ENCODE measurements at places on chromosomes 1 and 21.

- DNase-seq = no peak
Measured at GRCh38 chr1:11307852-11308251, 34.9 kb downstream of the UBIAD1 start.

- DNase-seq = no peak
Measured at GRCh38 chr1:63892632-63893395, 119.0 kb downstream of the ROR1 start.

DNA sequence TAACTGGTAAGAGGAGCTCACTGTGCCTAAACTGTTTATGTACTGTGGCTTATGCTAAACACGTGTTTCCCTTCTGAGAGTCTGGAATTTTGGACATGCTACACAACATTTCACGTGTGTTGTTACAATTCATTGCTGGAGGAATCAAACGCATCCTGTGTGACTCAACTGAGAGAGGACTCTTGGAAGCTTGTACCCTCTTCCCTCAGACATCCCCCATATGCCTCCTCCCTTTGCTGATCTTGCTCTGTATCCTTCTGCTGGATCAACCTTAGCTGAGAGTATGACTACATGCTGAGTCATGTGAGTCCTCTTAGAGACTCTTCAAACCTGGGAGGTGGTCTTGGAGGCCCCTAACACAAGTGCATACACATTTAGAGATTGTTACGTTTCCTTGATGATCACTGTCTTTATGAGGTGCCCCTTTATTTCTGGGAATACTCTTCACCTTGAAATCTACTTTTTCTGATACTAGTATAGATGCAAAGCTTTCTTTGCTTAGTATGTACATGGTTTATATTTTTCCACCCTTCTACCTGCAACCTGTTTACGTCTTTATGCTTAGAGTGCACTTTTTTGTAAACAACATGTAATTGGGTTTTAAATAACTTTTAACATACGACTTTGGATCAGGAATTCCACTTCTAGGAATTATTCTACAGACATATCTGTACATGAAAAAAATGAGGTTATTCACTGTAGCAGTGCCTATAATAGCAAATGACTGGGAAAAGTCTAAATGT, 8.7 kb downstream of the NPHP4 start:
- no peak for DNase-seq

- peak; percentile 67 for DNase-seq
Measured at GRCh38 chr1:1777950-1778662, at the start of gene NADK. NADK (minus strand) TSS chr1:1778470; CDS start chr1:1765406, 13,064 bp downstream.

DNA sequence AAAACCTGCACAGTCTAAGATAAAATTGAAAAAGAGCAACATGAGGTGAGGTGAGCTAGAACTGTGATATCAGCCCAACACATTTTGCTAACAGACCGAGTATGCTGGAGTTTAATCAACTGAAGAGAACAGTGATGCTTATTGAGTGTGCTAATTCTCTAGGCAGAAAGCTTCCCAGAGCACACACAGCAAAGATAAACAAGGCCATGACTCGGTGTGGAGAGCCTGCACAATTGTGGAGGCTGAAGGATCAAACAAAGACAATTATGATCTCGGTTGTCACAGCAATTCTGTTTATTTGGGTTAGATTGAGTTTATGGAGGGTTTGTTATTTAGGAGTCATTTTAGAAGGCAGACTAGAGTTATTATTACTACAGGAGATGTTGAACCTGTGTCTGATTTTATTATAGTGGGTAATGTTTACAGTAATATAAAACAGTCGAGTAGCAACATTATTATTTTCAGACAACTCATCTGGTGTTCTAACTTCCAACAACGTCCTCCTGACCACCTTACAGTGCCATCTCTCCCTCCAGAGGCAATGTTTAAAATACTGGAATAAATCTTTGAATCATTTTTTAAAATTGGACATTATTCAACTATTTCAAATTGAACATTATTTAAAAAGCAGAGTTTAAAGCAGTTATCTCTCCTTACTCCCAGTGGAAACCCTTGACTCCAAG, 40.2 kb downstream of the DPT start:
- DNase-seq = no peak

- DNase-seq = no peak
Measured at GRCh38 chr1:59520827-59521418, 224.0 kb downstream of the FGGY start.

DNA sequence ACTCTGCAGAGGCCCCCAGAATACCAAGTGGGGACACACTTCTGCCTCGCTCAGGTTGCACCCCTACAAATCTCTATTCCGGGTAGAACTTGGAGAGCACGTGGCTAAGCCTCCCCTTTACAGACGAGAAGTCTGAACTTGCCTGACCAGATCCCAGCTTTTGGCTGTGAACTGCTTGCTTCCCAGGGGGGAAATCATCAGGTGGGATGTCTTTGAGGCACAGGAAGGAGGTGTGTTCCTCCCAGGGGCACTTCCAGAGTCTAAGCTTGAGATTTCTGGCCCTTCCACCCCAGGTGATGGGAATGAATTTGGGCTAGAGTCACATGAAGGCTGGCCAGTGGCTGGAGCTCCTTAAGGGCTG, 1.3 kb upstream of the S100A3 start:
- DNase-seq = no peak

Measured in T-helper 9 cell (primary cell).